Pancreas (tissue), 10 donors: ENCODE measurements at places on chromosomes 5 and 9. TPM values are rescaled to one million over a fixed set of nuclear protein-coding genes. Genes with fewer than 3 reads are reported as not detected.

DNA sequence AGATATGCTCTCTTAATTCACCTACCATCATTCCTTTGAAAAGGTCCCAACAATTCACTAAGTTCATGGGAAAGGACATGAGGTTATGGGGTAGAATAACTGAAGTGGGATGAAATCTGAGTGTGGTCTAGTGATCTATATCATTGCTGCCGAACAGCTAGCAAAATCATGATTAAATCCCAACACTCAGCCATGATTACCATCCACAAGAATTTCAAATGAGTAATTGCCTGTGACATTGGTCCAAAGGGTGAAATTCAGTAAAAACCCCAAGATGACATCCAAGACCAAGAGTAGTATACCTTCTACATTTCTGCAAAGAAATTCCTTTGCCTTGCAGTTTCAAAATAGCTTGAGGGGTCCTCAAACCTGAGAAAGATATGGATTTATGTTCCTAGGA lies 225.6 kb downstream of the SPOCK1 start:
- no peak overlapping the region for H3K27ac ChIP-seq
- DNase-seq: no peak
- H3K27me3 ChIP-seq: no peaks in the 10 kb centered on the region
- no peak overlapping the region for H3K4me3 ChIP-seq

GRCh38 chr9:133676450-133676849 lies 40.3 kb downstream of the DBH start:
- no peaks in the 10 kb centered on the region for H3K4me1 ChIP-seq
- no peaks in the 10 kb centered on the region for H3K27me3 ChIP-seq
- H3K27ac ChIP-seq: no peak overlapping the region
- no peak for DNase-seq
- H3K36me3 ChIP-seq: no peaks in the 10 kb centered on the region

- DNase-seq: no peak
- no peak overlapping the region for H3K4me3 ChIP-seq
- H3K27ac ChIP-seq: no peak overlapping the region
- H3K36me3 ChIP-seq: no peaks in the 10 kb centered on the region
- H3K27me3 ChIP-seq: no peaks in the 10 kb centered on the region
Observed at GRCh38 chr5:106408570-106408969, 1262.2 kb downstream of the EFNA5 start.

DNA sequence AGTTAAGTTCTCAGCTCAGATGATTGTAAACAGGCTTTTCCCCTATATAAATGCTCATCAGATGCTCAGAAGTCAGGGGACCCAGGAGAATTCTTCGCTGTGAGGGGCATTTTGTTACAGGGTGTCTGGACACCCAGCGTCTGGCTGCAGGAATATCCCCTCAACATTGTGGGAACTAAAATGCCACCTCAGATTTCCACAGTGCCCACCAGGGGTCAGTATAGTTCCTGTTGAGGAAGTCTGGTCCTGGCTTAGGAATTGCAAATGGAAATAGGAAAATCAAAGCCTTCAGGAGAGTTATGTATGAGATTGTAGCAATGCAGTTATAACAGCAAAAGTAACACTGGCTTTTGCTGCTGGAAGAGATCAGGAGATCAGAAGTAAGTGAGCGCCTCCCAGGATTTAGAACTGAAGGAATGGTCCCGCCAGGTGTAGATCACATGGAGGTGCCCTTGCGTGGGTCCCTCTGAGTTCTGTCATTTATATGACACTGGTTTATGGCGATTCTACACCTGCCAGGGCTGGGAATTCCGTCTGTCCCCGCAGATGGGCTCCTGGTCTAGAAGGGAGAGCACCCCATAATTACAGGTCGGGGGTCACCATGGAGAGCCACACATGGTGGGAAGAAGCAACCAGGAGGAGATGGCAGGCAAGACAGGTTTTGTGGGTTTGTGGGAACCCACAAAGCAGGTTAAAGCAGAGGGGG lies 47.1 kb upstream of the CTSL start:
- no peak for DNase-seq
- H3K4me3 ChIP-seq: no peak overlapping the region
- H3K36me3 ChIP-seq: no peaks in the 10 kb centered on the region

DNA sequence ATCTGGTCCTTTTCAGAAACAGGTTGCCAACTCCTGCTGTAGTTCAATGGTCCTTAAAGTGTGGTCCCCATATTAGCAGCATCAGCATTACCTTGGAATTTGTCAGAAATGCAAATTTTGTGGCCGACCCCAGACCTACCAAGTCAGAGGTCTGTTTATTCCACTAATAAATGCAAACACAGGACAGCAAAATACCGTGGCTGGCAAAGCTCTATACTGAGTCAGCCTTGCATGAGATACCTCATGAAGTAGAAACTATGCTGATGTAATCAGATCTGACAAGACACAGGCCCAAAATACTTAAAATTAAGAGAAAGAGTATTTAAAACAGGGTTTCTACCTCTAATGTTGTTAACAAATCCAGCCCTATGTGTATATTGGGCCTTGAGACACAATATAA lies 3.0 kb downstream of the GOLM1 start:
- H3K4me1 ChIP-seq: peaks cover 22% of the 10 kb centered on the region
- no peak overlapping the region for H3K27ac ChIP-seq
- no peaks in the 10 kb centered on the region for H3K36me3 ChIP-seq
- H3K27me3 ChIP-seq: no peaks in the 10 kb centered on the region

GRCh38 chr5:66273121-66273520 lies 129.0 kb downstream of the SREK1 start:
- no peaks in the 10 kb centered on the region for H3K4me1 ChIP-seq
- no peaks in the 10 kb centered on the region for H3K27me3 ChIP-seq
- no peak overlapping the region for H3K4me3 ChIP-seq

GRCh38 chr5:35887321-35888100 lies 30.8 kb downstream of the IL7R start:
- H3K27ac ChIP-seq: no peak overlapping the region
- no peaks in the 10 kb centered on the region for H3K4me1 ChIP-seq
- H3K36me3 ChIP-seq: no peaks in the 10 kb centered on the region
- H3K27me3 ChIP-seq: no peaks in the 10 kb centered on the region

DNA sequence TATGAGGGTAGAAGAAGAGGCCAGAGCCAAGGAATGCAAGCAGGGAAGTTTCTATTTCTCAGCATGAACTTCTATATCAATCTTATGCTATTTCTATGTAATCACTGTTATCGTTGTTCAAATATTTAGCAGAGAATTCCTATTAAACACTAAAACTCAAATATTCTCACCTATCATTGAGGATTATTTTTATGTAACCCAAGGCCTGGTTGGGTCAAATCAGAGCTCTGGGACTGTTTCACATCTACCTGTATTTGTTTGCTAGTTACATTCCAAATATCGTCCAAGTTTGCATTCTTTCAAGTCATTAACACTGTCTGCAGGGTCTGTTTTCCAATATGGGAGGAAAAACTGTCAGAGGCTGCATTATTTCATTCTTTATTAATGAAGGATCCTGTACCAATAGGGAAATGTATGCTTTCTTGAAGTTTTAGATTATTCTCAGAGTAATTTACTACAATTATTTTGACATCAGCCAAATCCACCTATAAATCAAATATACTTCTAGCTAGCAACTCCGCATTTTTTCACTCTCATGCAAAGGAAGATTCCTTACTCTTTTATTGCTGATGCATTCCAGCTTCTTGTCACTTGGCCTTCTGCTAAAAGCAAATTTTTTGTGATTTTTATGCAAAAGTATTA lies 52.2 kb downstream of the LURAP1L start:
- H3K4me1 ChIP-seq: peaks cover 4% of the 10 kb centered on the region
- DNase-seq: no peak
- H3K36me3 ChIP-seq: no peaks in the 10 kb centered on the region

Gene GPX8
- polyA plus RNA-seq: 2.7 TPM

Gene CNTFR
- 0.87 TPM for polyA plus RNA-seq

Gene CCIN
- polyA plus RNA-seq: 0.11 TPM

Gene PCDHGA10
- 0.26 TPM for polyA plus RNA-seq

Gene FBLL1
- polyA plus RNA-seq: 5.4 TPM

Gene SCGB3A2
- polyA plus RNA-seq: not detected

Gene ZBED3
- 4.2 TPM for polyA plus RNA-seq

Gene COL27A1
- polyA plus RNA-seq: 109 TPM

Gene LOX
- 1.4 TPM for polyA plus RNA-seq

Gene PCDHB11
- 2.3 TPM for polyA plus RNA-seq

Gene SPATA31E1
- polyA plus RNA-seq: not detected

Gene PCDHGA11
- polyA plus RNA-seq: 0.23 TPM
